Activated naive CD4-positive, alpha-beta T cell treated with anti-CD3 and anti-CD28 coated beads, Interleukin-2, amount 10 ng/mL, durations not matched to agents 5 hours and 36 hours (primary cell): ENCODE measurements at places on chromosomes 2 and 18. TPM values are rescaled to one million over a fixed set of nuclear protein-coding genes. Genes with fewer than 3 reads are reported as not detected.

CNTNAP5 gene
- not detected for total RNA-seq

FAP gene
- not detected for total RNA-seq

SYT4 gene
- total RNA-seq, result not detected

SPIRE1 gene
- total RNA-seq, result 0.29 TPM

DUSP11 gene
- 25.5 TPM for total RNA-seq

SGPP2 gene
- 0.53 TPM for total RNA-seq

EFR3B gene
- not detected for total RNA-seq

RGPD8 gene
- 8.9 TPM for total RNA-seq

MTX2 gene
- 13.2 TPM for total RNA-seq

ACYP2 gene
- 16.0 TPM for total RNA-seq

FKBP1B gene
- 0.58 TPM for total RNA-seq

SALL3 gene
- total RNA-seq, result not detected

IL1R2 gene
- not detected for total RNA-seq

REG1B gene
- not detected for total RNA-seq

SIX2 gene
- total RNA-seq, result not detected

SERPINB3 gene
- total RNA-seq, result not detected

RFX8 gene
- total RNA-seq, result 1.0 TPM

DNAH6 gene
- total RNA-seq, result 0.53 TPM

ARHGEF33 gene
- not detected for total RNA-seq

SERPINB13 gene
- not detected for total RNA-seq

ABCA12 gene
- not detected for total RNA-seq

TSPYL6 gene
- total RNA-seq, result not detected

TLK1 gene
- 80.5 TPM for total RNA-seq

NGEF gene
- total RNA-seq, result 0.18 TPM

SKOR2 gene
- not detected for total RNA-seq

APOB gene
- not detected for total RNA-seq

PSMA8 gene
- total RNA-seq, result 1.2 TPM

GKN1 gene
- total RNA-seq, result not detected

TCF23 gene
- not detected for total RNA-seq
